ENCODE measurements at places on chromosomes 12 and 14.

DNA sequence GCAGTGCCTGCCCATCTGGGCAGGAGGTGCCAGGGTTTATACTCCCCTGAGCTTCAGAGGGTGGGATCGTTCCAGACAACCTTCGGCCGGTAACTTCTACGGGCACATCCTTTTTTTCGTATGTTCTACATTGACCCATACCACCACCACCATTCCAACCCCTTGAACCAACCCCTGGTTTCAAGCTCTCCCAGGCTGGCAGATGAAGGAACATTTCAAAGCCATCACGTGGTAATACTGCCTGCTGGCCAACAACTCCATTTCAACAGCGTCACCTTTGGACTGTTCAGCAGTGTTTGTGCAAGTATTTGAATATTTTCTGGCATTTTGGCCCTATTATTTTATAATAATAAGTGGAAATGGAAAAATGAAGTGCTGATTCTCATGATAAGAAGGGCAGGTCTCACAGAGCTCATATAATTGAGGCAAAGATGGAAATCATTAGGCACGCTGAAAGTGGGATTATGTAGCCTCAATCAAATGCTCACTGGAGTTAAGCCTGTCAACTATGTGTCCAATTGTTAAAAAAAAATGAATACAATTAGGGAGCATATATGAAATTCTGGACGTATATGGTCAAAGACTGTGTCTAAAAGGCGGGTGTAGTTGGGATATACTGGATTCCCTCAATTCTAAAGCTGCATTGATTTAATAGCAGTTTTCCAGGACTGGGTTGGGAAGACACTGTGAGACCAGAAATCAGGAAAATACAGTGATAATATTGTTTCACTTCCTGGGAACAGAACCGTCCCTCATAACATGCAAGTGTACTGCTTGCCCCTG, 162.1 kb downstream of the ZFP36L1 start:
- no peak for DNase-seq

GRCh38 chr12:61993734-61994345, 266.4 kb upstream of the USP15 start:
- peak; percentile 77 for DNase-seq

GRCh38 chr14:20177433-20177974, 13.2 kb upstream of the OR11G2 start:
- peak; percentile 94 for DNase-seq

- no peak for DNase-seq
Observed at GRCh38 chr12:19482551-19483109, 43.3 kb downstream of the AEBP2 start.

GRCh38 chr14:23610815-23611289, 25.3 kb upstream of the DHRS2 start:
- no peak for DNase-seq

GRCh38 chr14:72753044-72753710, 140.7 kb downstream of the DPF3 start:
- DNase-seq = no peak

GRCh38 chr14:23183479-23183878, at the start of gene SLC7A8:
Gene SLC7A8, minus strand, starts transcription at chr14:23183660. Its CDS starts 746 bp downstream, at chr14:23182914.
- DNase-seq = no peak

- no peak for DNase-seq
Observed at GRCh38 chr12:15273896-15274295, 48.4 kb upstream of the PTPRO start.
